Activated naive CD4-positive, alpha-beta T cell treated with anti-CD3 and anti-CD28 coated beads, Interleukin-2, amount 50 U/mL, for 72 hours (primary cell): ENCODE measurements at places on chromosomes 6 and 20. TPM values are rescaled to one million over a fixed set of nuclear protein-coding genes. Genes with fewer than 3 reads are reported as not detected.

Gene AGER
- total RNA-seq: 26.3 TPM

Gene GGTLC1
- not detected for total RNA-seq

Gene CST2
- total RNA-seq: not detected

Gene KPNA5
- total RNA-seq: 8.7 TPM

Gene SUMO4
- 10.0 TPM for total RNA-seq

Gene ZC3H12D
- 186 TPM for total RNA-seq

Gene TRIM31
- not detected for total RNA-seq

Gene C6orf52
- total RNA-seq: not detected

Gene KCNK15
- 0.09 TPM for total RNA-seq

Gene SLC2A10
- total RNA-seq: 0.06 TPM

Gene SRF
- total RNA-seq: 42.7 TPM

Gene OPRM1
- not detected for total RNA-seq

Gene SIRPB1
- 0.99 TPM for total RNA-seq

Gene KCNG1
- 0.86 TPM for total RNA-seq

Gene MRPS18B
- total RNA-seq: 100 TPM

Gene SNAI1
- 0.43 TPM for total RNA-seq

Gene FAXC
- not detected for total RNA-seq

Gene CCDC170
- not detected for total RNA-seq

Gene RNGTT
- 22.3 TPM for total RNA-seq

Gene TNFRSF6B
- total RNA-seq: not detected

Gene HLA-DRB1
- total RNA-seq: 4.4 TPM

Gene ARMC12
- 5.9 TPM for total RNA-seq

Gene TMEM30A
- total RNA-seq: 52.3 TPM

Gene PPP1R3G
- 0.07 TPM for total RNA-seq

Gene HRH3
- total RNA-seq: not detected

Gene TSPO2
- total RNA-seq: not detected
